AG08396 (cell line): ENCODE measurements at places on chromosomes 11 and 22.

DNA sequence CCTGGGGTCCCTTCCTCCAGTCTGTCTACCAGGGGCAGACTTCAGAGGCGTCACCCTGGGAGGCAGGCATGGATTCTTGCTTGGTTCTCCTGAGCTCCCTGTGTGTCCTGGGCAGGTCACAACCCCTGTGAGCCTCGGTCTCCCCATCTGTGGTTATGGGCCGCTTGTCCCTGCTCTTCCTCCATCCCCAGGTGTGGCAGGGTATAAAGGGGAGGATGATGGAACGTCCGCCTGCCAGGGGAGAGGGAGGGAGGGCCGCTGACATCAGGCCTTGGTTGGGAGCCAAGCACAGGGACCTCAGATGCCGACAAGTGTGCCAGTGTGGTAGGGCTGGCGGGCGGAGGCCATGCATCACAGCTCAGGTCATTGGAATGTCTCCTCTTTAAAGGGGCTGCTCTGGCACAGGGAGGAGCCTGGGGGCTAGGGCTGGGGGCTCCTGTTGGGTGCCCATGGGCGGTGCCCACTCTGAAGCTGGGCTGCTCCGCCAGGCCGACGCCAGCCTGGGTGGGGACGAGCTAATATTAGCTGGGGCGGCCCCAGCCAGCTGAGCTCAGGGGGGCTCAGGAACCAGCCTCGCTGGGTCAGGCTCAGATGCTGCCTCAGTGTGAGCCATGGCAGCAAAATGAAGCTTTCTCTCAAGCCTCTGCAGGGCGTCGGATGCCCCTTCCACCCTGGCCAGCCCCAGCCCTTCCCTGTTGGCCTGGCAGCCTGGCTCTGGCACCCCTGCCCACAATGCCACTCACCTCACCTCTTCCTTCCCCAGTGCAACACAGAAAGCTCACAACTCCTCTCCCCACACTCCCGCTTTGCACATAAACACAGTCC is 12.8 kb downstream of the KCNC1 start:
- DNase-seq = no peak

DNA sequence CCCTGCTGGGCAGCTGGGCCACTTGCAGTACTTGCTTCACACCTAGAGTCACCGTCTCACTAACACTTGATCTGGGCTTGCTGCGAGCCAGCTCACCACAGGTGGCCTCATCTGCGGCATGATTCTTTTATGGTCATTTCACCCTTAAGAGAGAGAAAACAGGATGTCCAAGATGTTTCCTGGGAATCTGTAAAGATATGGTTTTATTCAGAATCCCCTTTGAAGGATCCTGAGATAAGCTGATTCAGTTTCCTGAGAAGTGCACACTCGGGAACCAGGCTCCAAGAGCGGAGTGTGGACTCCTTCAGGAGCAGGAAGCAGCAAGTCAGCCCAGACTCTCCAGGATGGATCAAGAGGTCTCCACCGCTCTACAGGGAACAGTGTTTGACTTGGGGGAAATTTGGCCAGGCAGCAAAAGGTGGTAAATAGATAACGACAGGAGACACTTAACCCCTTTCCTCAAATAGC is 21.8 kb upstream of the TP53AIP1 start:
- DNase-seq = no peak

DNA sequence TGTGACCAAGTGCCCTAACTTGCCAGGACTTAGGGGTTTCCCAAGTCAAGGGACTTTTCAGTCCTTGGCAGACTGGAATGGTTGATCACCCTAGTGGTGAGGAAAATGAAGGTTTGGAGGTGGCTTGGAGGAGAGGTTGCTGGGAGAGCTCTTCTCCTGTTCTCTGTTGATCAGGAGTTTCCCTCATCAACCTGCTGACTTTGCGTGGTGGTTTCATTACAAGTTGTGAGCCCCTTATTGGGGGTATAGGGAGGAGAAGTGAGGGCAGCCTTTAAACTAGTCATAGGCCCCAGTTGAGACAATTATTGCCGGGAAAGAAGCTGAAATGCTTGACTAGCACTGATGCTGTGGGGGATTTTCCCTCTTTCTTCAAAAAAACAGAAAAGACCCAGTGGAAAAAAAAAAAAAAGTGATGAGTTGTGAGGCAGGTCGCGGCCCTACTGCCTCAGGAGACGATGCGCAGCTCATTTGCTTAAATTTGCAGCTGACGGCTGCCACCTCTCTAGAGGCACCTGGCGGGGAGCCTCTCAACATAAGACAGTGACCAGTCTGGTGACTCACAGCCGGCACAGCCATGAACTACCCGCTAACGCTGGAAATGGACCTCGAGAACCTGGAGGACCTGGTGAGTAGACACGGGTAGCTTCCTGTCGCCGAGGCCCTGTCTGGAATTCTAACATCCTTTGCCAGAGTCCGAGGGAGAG is at the start of gene CXCR5:
Gene CXCR5 (plus strand): TSS at position 525 of the 704 bp plus-strand sequence. CDS start 50 bp downstream, at position 575.
- DNase-seq = no peak

DNA sequence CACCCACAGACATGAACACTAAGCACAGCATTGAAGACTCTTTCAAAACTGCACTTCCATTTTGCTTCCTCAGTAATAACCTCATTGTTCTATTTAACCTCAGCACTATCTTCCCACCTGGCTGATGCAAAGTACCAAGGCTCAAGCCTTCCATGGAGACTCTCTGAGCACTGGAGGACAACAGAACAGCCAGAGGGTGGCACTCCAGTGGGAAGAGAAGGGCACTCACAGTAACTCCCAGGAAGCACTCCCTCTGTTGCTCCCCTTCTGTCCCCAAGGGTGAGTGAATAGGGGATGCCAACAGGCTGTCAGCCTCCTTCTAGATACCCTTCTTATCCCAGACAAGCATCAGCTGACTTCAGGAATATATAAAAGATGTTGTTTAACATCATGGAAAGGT is 3.5 kb downstream of the ME3 start:
- no peak for DNase-seq

DNA sequence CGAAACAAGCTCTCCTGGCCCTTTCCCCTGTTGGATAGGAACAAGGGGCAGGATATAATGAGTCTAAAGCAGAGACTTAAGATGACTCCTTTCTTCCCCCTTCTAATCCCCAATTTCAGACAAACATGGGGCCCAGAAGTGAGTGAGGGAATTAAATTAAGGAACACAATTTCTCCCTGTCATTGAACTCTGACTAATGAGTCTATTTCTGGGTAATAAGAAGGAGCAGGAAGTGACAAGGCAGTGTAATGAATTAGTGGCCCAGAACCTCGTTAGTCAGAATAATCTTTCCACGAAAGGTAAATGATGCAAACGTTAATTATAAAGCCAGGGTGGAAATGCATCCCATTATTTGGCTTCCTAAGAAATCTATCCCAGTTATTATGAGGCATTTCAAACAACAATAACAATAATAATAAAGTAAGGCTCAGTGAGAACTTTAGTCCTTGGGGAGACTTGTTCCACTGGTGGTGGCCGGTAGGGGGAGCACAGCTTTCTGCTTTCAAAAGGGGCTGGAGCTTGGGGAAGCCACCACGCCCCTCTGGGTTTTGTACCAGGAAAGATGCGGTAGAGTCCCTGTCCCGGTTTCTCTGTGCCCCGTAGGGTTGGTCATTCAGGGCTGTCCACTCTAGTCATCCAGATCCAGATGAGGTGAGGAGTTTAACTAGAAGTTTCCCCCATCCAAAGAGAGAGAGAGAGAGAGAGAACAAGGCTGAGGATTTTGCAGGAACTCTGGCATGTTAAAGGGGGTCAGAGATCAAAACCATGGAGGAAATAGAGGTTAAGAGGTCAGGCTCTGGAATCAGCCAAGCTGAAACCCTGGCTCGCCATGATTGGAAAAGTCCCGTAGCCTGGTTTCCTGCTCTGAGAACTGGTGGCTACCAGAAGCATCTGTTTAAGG is 298.3 kb downstream of the NTM start:
- DNase-seq = peak; percentile 69

- no peak for DNase-seq
Measured at GRCh38 chr11:19722702-19723101, 10.1 kb downstream of the NAV2 start.

GRCh38 chr11:66475349-66476172 is 4.7 kb upstream of the DPP3 start:
- no peak for DNase-seq

DNA sequence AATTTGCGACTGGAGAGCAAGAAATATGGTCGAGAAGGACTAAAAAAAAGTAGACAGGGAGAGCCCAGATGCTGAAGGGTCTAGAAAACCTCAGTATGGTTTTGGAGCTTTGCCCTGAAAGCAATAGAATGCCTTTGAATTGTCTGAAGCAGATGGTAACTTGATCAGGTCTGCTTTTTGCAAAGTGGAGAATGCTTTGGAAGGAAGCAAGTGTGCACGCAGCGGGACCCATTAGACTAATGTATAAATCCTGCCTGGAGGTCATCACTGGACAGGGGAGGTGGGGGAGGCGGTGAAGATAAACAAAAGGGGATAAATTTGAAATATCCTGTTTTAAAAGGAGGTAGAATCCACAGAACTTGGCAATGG is 757 bp upstream of the HINFP start:
- peak; percentile 31 for DNase-seq

DNA sequence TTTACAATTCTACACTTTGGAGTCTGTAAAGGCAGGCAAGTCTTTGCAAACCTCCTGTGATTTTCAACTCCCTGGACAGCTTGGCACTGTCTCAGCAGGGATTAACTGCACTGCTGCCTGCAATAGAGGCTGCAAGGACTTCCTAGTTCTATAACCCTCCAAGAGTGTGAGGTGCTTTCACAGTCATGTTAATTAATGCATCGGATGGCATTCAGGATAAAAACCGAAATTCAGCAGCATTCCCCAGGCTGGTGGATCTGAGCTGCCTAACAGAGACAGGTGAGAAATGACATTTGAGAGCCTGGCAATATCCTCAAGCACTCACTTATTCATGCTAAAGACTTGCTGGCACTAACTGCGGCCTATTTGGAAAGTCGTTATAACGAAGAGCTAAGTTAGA is 85.0 kb downstream of the LARGE1 start:
- no peak for DNase-seq

GRCh38 chr22:31289344-31289743 is 2.9 kb downstream of the PIK3IP1 start:
- no peak for DNase-seq

DNA sequence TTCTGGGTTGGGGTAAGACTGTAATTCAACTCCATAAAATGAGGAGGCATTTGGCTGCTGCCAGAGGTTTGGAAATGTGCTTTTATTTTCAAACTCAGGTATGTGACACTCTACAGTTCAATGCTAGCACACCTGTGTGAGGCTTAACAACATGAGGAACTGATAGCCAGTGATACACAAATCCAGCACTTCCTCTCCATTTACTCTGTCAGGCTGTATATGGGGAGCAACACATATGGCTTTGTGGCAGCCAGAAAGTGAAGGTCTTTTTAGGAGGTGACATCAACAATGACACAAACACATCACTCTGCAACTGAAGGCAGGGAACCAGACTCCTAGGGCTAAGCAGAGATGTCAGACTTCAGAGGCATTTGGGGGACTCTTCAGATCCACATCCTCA is 4.6 kb upstream of the LYVE1 start:
- DNase-seq = no peak

- DNase-seq = no peak
Measured at GRCh38 chr11:79052544-79052943, 388.3 kb downstream of the TENM4 start.

GRCh38 chr11:114027391-114027790 is 32.1 kb upstream of the ZBTB16 start:
- DNase-seq = no peak

GRCh38 chr11:57779276-57779675 is 17.7 kb downstream of the CTNND1 start:
- DNase-seq = peak; percentile 37

GRCh38 chr11:26191193-26191592 is 140.7 kb upstream of the ANO3 start:
- no peak for DNase-seq

DNA sequence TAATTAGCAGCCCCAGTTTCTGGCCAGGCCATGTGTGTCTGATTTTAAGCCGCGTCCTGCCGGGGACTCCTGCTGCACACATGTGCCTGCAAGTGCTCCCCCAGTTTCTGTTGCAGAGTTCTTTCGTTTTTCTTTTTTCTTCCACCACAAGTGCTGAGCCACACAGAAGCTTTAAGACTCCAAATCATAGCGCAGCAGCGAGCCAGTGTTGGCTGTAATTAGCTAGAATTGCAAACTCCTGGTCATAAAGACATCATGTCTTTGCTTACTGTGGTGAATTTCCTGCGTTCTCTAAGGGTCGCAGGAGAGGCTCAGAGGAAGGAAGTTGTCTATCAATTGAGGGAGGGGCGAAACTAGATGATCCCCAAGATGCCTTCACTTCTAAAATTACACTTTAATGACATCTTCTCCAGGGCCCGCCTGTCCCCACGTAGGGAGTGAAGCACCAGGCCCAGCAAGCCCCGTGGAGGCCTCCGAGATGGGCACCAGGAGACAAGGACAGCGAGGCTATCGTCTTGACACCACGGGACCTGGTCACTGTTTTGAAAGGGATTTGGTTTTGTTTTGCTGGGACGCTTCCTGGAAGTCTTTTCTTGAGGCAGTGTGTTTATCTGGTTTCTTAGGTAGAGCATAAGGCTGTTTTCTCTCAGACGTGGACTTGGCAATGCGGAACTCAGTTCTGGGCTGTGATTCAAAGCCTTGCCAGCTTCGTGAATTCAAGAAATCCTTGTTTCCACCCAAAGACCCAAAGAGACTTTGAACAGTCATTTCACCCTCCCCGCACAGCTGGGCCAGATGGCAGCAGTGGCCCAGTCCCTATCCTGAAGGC is 71.8 kb downstream of the UBASH3B start:
- DNase-seq = no peak

- no peak for DNase-seq
Measured at GRCh38 chr11:35721651-35722282, 59.2 kb downstream of the TRIM44 start.
